ENCODE measurements at places on chromosomes 6 and 20.

DNA sequence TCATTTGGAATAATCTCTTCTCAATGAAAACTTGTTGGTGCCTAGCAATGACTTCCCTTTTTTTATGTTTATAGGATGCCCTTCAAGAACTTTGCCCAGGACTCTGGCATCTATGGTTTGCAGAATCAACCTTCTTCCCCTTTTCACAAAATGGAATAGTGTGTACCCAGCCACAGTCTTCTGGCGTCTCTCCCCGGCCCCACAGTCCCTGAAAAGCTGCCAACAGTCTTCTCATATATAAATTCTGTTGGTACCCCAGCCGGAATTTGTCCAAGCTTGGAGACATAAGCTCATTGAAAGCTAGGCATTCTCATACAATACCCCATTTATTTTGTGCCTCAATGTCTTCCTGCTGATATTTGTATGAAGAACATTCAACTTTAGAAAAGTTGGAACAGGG, 26.4 kb upstream of the MCM3 start:
- peak; percentile 57 for DNase-seq

- no peak for DNase-seq
Measured at GRCh38 chr6:161487694-161488093, 213.8 kb upstream of the AGPAT4 start.

- no peak for DNase-seq
Measured at GRCh38 chr6:89536231-89536630, 102.3 kb downstream of the LYRM2 start.

- DNase-seq = no peak
Measured at GRCh38 chr6:88662163-88662580, 301.2 kb downstream of the RNGTT start.

- DNase-seq = no peak
Measured at GRCh38 chr6:133083248-133083967, 157.7 kb upstream of the EYA4 start.

DNA sequence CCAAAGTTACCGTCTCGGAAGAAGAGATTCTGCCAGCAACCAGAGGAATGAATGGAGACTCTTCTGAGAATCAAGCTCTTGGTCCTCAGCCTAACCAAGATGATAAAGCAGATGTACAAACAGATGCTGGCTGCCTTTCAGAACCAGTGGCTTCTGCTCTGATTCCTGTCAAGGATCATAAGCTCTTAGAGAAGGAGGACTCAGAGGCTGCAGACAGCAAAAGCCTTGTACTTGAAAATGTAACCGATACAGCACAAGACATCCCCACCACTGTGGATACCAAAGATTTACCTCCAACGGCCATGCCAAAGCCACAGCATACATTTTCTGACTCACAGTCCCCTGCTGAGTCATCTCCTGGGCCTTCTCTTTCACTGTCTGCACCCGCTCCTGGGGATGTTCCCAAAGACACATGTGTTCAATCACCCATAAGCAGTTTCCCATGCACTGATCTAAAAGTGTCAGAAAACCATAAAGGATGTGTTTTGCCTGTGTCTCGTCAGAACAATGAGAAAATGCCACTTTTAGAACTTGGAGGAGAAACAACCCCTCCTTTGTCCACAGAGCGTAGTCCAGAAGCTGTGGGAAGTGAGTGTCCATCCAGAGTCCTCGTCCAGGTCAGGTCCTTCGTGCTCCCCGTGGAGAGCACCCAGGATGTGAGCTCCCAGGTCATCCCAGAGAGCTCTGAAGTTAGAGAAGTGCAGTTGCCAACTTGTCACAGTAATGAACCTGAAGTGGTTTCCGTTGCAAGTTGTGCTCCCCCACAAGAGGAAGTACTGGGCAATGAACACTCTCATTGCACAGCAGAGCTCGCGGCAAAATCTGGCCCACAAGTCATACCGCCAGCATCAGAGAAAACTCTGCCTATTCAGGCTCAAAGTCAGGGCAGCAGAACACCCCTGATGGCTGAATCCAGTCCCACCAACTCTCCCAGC, 109.6 kb downstream of the RTN4IP1 start:
- no peak for DNase-seq

DNA sequence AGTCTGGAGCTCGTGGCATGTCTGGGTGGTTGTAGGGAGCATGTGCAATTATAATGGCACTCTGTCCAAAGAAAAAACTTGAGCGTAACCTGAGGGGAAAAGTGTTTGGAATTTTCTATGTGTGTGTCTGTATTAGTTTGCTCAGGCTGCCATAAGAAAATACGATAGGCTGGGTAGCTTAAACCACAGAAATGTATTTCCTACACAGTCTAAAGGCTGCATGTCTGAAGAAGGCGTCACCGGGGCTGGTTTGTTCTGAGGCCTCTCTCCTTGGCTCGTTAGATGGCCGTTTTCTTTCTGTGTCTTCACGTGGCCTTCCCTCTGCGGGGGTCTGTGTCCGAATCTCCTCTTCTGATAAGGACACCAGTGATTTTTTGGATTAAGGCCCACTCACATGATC, 59.0 kb downstream of the IGF2R start:
- no peak for DNase-seq

DNA sequence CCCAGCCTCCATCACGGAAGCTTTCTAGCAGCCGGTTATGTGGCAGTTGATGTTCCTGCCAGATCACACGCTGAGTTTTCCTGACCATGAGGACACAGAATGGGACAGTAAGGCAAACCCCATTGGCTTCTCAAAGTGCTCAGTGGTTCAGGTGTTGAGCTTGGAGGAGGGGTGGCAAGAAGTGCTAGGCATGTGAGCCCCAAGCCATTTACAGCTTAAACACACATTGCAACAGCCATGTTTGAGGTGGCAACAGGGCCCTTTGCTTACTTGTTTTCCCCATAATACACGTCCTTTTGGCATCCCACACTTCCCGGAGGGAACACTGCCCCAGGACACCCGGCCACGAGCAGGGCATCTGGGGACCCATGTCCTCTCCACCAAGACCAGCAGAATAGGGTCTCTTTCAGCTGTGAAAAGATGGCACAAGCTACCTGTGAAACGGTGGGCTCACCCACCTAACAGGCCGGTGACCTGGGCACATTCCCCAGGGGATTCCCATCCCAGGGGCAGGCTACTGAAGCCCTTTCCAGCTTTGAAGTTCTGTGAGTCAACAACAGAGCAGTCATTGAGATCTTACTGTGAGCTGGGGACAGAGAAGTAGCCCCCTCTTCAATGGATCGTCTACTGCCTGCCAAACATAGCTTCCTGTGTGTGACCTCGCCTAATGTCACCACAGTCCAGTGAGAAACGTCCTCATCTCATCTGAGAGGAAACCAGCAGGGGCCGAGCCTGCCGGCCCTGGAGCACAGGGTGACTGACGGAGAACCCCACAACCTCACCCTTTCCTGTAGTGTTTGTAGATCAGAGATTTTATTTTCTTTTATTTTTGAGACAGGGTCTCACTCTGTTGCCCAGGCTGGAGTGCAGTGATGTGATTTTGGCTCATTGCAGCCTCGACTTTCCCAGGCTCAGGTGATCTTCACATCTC, 4.0 kb upstream of the TLDC2 start:
- DNase-seq = no peak

DNA sequence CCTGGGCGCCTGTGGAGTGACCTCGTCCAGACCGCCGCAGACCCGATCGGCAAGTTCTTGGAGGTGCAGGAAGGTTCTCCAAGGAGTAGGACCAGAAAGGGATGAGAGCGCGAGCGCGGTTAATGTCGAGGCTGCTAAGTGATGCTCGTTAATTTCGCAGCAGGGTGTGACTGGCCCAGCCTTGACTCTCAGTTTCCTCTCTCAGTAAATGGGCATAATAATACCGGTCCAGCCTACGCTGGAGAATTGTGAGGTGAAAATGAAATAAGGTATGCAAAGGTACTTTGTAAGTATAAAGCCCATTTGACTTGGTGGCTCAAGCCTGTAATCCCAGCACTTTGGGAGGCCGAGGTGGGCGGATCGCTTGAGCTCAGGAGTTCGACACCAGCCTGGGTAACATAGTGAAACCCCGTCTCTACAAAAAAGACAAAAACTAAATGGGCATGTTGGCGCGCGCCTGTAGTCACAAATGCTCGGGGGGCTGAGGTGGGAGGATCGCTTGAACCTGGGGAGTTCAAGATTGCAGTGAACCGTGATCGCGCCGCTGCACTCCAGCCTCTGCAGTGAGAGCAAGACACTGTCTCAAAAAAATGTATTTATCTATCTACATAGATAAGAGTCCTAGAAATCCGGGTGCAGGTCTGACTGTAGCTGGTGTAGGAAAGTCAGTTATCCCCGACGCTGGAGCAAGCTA, 634 bp upstream of the BTBD9 start:
- DNase-seq = no peak
